ENCODE measurements at places on chromosomes 3 and 15.

DNA sequence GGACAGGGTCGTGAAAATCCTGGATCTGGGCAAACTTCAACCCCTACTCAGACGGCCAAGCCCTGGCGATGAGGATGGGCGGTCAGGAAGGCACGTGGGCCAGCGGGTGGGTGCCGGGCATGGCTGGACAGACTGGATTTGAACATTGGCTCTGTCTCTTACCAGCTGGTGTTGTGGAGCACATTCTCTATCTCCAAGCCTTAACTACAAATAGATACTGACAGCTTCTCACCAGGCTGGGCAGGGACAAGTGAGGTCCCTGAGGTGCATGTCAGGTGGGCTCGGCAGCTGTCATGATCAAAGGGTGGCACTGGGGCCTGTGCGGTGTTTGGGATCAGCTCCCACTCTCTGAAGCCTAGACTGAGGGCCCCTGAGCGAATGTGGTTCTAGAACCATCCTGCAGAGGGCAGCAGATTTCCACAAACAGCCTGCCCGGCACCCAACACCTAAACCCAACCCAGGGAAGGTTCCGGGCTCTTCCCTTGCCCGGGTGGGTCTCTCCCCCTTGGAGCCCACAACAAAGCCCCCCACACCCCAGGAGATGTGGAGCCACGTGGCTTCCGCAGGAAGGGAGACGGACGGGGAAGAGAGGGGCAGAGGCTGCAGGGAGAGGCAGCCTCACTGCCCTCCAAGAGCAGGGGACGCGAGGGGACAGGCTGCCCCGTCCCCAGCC, 58.4 kb downstream of the RGMA start:
- DNase-seq = peak; percentile 50

DNA sequence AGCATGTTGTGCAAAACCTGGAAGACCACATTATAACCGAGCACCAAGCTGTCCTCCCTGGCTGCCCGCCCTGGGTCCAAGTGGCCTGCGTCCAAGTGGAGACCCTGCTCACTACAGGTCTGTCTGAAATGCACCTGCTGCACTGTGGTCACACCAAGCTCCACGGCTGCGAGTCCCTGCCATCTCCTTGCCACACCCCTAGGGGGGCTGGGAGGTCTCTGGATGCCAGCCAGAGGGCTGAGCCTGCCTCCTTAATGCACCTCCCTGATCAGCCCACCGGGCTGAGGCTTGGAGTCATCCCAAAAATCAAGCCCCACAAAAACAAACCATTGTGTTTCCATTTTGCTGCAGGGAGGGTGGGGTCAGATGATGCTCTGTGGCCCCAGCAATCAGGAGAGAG, 187.1 kb downstream of the MEGF11 start:
- DNase-seq = no peak

DNA sequence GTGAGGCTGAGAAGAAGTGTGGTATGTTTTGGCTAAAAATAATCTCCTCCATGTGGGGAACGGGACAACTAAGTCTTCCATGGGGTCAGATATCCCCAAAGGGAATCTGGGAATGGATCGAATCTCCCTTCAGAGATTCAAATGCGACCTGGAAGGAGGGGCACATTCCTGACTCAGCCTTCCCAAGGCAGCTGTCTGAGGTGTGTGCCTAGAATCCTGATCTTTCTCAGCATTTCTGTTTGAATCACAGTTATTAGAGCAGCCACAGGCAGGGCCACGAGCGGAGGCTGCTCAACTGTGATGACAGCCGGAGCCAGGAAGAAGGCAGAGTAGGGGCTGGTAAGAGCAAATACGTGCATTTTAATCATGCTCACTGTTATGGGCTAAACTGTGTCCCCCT, 135.1 kb downstream of the ADAMTS17 start:
- no peak for DNase-seq

- DNase-seq = no peak
These were observed 366.2 kb upstream of the DPH6 start for GRCh38 chr15:35912196-35912595.

DNA sequence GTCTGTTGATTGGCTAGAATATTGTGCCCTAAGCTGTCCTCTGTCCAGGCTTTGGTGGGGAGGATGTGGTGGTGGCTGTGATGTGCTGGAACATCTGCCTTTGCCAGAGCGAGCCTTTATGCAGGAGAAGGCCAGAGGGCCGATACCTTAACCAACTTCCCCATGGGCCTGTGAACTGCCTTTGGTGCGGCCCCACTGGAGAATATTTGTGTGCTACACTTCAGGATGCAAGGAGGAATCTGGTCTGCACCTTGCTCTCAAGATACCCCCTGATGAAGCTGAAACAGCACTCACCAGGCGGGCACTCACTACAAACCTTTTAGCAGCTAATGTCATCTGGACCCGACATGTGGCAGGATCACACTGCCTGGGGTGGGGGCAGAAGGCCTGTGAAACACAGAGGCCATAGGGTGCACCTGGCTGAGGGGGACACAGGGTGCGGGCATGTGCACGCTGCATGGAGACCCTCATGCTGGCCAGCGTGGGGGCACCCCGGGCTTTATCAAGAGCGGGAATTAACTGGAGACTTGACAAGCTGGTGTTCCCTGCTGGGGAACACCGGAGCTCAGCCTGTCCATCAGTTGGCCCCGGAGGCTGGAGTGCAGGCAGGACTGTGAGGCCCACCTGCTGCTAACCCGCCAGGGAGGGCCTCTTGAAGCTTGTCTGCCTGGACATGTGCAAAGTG, 16.4 kb downstream of the PRR23E start:
- no peak for DNase-seq

GRCh38 chr3:122063908-122064307, 8.7 kb downstream of the CD86 start:
- no peak for DNase-seq

GRCh38 chr3:40313975-40314860, 4.7 kb downstream of the EIF1B start:
- no peak for DNase-seq

DNA sequence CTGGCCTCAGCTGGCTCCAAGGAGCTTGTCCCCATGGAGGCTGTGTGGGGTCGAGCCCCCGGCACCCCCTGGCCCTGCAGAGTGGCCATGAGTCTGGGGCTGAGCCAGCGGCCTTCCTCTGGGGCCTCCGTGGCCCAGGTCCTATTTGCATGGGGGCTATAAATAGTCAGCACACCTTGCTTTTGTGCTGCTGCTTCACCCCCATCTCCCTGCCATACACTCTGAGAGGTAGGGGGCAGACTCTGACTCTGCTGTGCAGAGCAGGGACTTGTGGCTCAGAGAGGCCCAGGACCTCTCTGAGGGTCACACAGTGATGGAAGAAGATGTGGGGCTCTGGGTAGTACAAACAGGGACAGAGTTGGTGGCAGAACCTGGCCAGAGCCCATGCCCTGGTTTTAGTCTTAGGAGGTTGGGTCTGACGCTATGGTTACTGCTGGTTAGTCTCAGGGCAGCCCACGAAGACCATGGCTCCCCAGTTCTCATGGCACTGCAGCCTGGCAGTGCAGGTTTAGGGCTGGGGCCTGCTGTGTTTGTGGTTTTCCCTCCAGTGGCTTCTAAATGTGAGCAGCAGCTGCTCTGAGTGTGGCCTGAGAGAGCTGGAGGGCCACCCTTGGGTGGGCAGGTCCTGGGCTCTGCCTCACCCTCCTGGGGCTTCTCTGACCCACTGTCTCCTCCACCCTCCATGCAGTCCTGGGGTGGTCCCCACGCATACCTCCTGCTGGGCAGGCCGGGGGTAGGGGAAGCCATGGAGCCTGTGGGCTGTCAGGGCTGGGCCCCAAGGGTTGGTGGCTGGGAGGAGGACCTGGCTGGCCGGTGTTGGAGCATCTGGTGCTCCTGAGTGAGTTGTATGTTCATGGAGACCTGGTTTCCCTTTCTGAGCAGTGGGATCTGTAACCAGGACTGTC, 13.6 kb downstream of the PRKCD start:
- DNase-seq = no peak

GRCh38 chr15:56616551-56616950, 116.8 kb downstream of the ZNF280D start:
- no peak for DNase-seq

DNA sequence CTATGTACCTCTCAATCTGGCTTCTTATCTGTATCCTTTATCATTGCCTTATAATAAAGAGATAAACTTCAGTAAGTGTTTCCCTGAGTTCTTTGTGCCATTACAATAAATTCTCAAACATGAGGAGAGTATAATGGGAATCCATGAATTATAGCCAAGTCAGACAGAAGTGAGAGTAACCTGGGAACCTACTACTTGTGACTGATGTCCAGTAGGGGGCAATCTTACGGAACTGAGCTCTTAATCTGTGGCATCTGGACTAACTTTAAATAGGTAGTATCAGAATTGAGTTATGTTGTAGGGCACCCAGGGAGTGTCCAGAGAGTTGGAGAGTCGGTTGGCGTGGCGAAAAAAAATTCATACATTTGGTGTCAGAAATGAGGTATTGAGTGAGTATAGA, 542.6 kb downstream of the ZBBX start:
- DNase-seq = no peak

- DNase-seq = peak; percentile 2
These were observed 148.1 kb downstream of the NEK11 start for GRCh38 chr3:131174752-131175151.

DNA sequence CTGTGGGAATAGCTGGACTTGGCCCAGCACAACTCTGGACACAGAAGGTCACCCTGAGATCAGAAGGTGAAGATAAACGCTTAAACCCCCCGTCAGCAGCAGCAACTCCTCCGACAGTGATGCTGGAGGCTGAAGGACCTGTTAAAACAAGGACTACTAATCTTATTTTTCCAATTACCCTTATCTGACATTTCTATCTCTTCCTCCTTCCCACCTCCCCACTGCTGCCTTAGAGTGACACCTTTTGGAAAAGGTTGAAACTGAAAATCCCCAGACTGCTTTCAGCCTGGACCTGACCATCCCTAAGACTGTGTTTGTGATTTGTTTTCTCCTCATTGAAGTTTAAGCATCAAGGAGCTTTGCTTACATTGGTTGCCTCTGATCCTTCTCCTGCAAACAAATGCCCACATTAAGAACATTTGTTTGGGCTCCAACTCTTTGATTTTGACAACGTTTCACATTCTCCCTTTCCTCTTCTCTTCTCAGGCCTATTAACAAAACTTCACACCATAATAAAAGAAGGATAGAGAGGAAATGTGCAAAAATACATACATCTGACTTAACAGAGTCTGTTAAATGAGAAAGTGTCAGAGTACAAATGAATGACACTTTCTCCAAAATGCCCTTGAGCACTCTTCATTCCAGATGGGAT, 410.6 kb upstream of the WNT5A start:
- no peak for DNase-seq

DNA sequence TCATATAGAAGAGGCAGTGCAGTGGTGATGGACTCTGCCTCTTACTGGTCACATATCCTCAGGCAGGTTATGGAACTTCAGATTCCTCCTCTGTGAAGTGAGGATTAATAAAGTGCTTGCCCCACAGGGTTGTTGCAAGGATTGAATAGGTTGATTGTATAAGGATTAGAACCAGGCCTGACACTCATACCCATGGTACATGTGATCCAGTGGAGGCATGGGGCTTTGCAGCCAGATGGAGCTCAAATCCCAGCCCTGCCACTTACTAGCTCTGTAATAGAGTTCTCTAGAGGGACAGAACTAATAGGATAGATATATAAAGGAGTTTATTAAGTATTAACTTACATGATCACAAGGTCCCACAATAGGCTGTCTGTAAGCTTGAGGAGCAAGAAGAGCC, 184.6 kb upstream of the EIF1B start:
- no peak for DNase-seq

GRCh38 chr15:96974761-96975160, 644.3 kb downstream of the NR2F2 start:
- DNase-seq = no peak

Measured in GM18507 (cell line).